Smooth muscle cell of the umbilical artery (primary cell): ENCODE measurements at places on chromosomes 7 and 10. TPM values are rescaled to one million over a fixed set of nuclear protein-coding genes. Genes with fewer than 3 reads are reported as not detected.

ANXA8 gene
- total RNA-seq: 2.2 and 4.5 TPM in 2 replicates

ZNF425 gene
- 3.6 and 4.5 TPM in 2 replicates for total RNA-seq

GHRHR gene
- total RNA-seq: not detected in 2 replicates

PRKCQ gene
- total RNA-seq: under 0.01 and 0.55 TPM in 2 replicates

PDGFA gene
- 71.9 and 72.8 TPM in 2 replicates for total RNA-seq

DRGX gene
- total RNA-seq: not detected in 2 replicates

TMEM140 gene
- total RNA-seq: 0.92 and 3.3 TPM in 2 replicates

SBDS gene
- total RNA-seq: 84.9 and 111 TPM in 2 replicates

PDZD7 gene
- 1.2 and 1.5 TPM in 2 replicates for total RNA-seq

CDK1 gene
- 4.8 and 31.6 TPM in 2 replicates for total RNA-seq

STEAP1 gene
- 12.5 and 20.5 TPM in 2 replicates for total RNA-seq

SPDYE5 gene
- total RNA-seq: not detected in 2 replicates

PRSS2 gene
- not detected in 2 replicates for total RNA-seq

SPDYE8 gene
- not detected in 2 replicates for total RNA-seq

PTPN12 gene
- total RNA-seq: 44.8 and 66.5 TPM in 2 replicates

ARHGEF35 gene
- total RNA-seq: 0.37 and 0.59 TPM in 2 replicates

CDK14 gene
- 40.6 and 48.7 TPM in 2 replicates for total RNA-seq

NAMPT gene
- 186 and 374 TPM in 2 replicates for total RNA-seq

NFE2L3 gene
- 72.5 and 101 TPM in 2 replicates for total RNA-seq

SAMD9L gene
- 11.9 and 17.0 TPM in 2 replicates for total RNA-seq

ERVW-1 gene
- not detected in 2 replicates for total RNA-seq

INTS1 gene
- 38.9 and 69.2 TPM in 2 replicates for total RNA-seq

ENTPD7 gene
- 49.6 and 67.7 TPM in 2 replicates for total RNA-seq

TM9SF3 gene
- total RNA-seq: 170 and 174 TPM in 2 replicates

CALHM3 gene
- not detected in 2 replicates for total RNA-seq

SMO gene
- 20.0 and 28.8 TPM in 2 replicates for total RNA-seq

CPA2 gene
- total RNA-seq: not detected in 2 replicates
